ENCODE measurements at places on chromosomes 1 and 21.

GRCh38 chr1:230385158-230385450, 41.0 kb downstream of the PGBD5 start:
- no peak for DNase-seq

GRCh38 chr1:4380564-4381168, 273.7 kb upstream of the AJAP1 start:
- no peak for DNase-seq

- no peak for DNase-seq
Observed at GRCh38 chr1:196114193-196114592, 494.0 kb downstream of the KCNT2 start.

- DNase-seq = no peak
Observed at GRCh38 chr1:174337000-174337681, 110.6 kb upstream of the GPR52 start.

GRCh38 chr21:39215078-39215477, 31.8 kb upstream of the PSMG1 start:
- DNase-seq = no peak

- DNase-seq = no peak
Observed at GRCh38 chr1:224529844-224530243, 86.3 kb upstream of the CNIH3 start.

GRCh38 chr21:34688145-34688544, 19.4 kb downstream of the CLIC6 start:
- no peak for DNase-seq

DNA sequence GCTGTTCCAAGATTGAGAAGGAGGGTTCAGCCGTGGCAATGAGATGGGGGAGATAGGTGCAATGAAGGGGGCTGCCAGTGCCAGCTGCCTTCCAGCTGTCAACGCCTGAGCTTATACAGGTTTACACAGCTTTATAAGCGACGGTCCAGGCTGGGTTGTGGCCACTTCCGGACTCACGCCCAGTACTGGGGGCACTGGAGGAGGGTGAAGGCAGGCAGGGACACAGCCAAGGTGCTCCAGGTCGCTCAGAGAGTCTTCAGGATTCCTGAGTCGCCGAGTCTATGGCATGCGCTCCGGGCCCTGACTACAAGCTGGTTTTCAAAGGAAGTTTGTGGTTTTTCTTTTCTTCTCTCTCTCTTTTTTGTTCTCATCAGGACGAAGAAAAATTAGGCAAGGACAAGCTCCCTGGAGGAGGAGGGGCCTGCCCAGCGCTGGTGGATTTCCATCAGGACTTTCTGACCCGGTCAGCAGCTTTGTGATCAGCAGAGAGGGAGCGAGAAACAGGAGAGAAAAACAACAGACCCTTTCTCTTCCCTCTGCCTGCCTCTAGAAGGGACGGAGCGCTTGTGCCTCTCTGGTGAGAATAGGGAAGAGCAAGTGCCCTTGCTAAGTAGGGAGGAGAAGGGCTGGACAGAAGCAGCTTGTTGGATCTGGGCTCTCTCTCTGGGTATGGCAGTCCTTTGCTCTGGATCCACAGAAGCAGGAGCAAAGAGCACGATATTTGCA, at the start of gene MINDY1:
Gene MINDY1, minus strand, starts transcription at position 576 of the 726 bp plus-strand sequence. CDS start 4,285 bp downstream, outside the sequence.
- DNase-seq = peak; percentile 83
